ENCODE measurements at places on chromosomes 16 and 17.

DNA sequence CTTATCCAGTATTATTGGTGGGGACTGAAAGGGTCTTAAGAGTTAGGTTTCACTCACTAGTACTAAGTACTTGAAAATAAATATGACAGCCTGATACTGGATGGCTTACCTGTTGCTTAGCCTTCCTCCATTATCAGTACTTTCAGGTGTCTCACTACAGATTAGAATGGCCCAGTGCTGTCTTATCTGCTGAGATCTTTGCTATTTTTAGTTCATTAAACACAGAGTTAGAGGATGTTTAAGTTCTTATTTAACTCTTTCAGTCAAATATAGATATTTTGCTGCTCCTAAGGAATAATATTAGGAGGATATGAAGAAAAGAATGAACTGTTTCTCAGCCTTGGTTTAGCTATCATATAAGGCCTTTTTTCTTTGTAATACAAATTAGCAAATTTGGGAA lies 74.8 kb downstream of the NLK start:
- DNase-seq: no peak

DNA sequence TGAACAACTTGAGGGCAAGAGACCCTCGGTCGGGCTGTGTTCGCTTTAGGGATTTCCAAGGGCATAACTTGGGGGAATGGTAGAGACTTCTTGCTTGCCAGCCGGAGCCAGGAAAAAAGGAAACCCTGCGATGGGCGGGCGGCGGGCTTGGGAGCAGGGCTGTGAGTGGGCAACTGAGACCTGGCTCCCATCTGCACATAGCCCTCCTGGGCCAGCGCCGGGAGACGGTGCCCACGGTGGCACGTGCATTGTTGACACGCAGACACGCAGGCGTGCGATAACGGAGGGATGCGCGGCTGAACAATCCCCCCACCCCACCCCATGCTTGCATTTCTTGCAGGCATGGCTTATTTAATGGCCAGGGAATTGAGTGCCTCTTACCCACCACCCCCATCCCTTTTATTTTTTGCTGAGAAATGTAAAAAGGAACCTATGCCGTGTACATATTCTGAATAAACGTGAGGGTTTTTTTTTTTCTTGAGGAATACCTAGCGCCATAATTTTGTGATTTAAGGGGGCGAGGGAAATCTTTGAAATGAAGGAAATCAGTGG lies 17.1 kb upstream of the ZFHX3 start:
- DNase-seq: no peak

- no peak for DNase-seq
Observed at GRCh38 chr16:610513-611381, 20.0 kb upstream of the WFIKKN1 start.

GRCh38 chr17:4940555-4941318 lies 669 bp downstream of the RNF167 start:
- DNase-seq: no peak

DNA sequence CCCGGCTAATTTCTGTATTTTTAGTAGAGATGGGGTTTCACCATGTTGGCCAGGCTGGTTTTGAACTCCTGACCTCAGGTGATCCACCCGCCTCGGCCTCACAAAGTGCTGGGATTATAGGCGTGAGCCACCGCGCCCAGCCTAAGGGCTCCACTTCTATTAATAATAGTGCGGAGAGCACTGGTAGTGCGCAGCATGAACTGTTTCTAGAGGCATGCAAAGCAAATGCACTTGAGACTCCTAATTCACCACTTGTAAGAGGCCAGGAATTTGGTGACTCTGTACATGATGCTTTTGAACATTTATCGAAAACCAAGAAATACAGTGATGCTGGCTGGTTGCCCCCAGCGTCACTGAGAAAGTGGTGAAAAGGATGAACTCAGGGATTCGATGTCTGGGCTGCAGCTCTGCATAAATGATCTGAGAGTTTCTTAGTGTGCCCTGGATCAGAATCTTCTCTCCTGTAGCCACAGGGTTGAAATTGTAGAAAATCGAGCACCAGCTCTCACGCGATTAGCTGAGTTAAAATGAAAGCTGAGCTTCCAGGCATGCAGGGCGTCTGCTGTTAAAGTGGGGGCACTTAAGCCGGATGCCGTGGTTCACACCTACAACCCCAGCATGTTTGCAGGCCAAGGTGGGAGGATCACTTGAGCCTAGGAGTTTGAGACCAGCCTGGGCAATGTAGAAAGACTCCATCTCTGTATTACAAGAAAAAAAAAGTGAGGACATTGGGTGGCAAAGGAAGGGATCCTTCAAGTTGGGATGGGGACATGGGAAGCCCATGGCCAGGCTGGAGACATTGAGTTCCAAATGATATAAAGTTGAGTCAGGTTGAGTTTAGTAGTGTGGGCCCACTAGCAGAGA lies 4.8 kb downstream of the RNF213 start:
- DNase-seq: no peak

DNA sequence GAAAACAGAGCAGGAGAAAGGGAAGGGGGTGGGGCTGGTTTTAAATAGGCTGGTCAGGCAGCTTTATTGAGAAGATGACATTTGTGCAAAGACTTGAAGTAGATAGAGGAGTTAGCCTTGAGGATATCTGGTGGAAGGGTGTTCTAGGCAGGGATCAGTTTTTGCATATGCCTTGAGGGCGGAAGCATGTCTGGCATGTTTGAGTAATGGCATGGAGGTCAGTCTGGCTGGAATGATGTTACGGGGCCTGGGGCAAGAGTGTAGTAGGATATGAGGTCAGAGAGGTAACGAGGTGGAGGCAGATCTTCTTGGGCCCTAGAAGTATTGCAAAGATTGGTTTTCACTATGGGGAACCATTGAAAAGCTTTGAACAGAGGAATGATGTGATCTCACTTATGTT lies 4.8 kb downstream of the RABEP1 start:
- DNase-seq: no peak

Data from retinal pigment epithelial cell (primary cell).